IPS-NIHi11 (cell line): ENCODE measurements at places on chromosomes 3 and 15.

GRCh38 chr3:23389686-23390085, 186.6 kb downstream of the UBE2E2 start:
- no peak for DNase-seq

GRCh38 chr3:31622636-31623288, 90.0 kb downstream of the STT3B start:
- no peak for DNase-seq

DNA sequence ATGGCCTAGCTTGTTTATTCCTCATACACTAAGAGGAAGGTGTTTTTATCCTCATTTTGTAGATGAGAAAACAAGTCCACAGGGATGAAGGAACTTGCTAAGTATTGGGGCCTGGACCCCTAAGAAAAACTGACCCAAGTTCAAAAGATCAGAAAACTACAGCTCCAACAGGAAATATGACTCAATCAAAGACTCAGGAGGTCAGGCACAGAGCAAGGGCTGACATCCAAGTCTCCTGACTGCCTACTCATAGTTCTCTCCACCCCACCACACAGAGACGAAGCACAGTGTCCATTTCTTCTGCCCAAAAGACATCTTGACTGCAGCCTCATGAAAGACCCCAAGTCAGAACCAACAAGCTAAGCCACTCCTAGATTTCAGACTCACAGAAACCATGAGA, 26.9 kb upstream of the TPM1 start:
- DNase-seq, result no peak

- DNase-seq, result peak; percentile 28
Measured at GRCh38 chr3:112038863-112039262, 4.3 kb downstream of the TMPRSS7 start.

- DNase-seq, result no peak
Measured at GRCh38 chr3:4417449-4417848, 49.6 kb downstream of the SUMF1 start.

DNA sequence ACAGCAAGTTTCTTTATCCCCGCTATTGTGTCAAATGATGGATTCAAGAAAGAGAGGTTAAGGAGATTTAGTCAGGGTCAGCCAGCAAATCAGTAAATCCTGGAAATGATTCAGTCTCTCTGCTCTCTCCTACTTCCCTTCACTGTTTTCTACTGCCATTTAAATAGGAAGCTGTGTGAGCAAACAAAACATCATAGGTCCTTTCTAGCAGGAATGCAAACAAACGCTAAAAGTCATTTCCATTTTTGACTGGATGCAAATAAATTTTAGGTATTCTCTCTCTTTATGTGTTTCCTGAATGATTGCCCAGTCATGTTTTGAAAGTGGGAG, 299.4 kb upstream of the RORA start:
- DNase-seq, result no peak

GRCh38 chr3:11711876-11712275, 68.2 kb upstream of the VGLL4 start:
- DNase-seq, result no peak

- peak; percentile 74 for DNase-seq
Measured at GRCh38 chr15:90400759-90401314, 12.8 kb downstream of the IQGAP1 start.

DNA sequence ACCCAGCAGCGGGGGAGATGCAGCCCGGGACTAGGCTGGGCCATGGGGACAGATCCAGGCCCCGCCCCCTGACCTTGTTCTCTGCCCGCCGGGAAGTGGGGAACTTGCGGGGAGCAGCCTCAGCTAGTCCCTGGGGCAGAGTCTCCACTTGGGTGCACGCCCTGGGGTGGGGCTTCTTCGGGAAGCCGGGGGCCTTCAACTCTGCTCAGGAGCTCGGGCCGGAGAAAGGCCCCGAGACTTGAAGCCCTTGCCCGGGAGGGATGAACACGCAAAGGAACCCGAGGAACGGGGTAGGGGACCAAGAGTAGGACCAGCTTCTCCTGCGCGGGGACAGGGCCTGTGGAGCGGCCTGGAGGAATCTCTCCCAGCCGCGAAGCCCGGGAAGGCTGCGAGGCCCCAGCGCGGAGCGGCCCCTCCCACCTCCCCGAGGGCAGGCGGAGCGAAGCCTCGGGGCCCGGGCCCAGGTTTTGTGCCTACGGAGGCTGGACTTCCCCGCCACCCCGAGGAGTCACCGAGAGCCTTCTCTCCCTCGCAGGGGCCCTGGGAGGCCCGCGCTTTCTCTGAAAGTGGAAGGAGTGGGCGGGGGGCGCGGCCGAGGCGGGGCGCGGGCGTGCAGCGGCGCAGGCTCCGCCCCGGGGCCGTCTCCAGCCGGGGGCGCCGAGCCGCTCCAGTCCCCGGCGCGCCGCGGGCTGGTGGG, at the start of gene ITPKA:
Gene ITPKA (plus strand): TSS at position 670 of the 697 bp plus-strand sequence. CDS start 54 bp downstream, outside the sequence.
- peak; percentile 85 for DNase-seq

GRCh38 chr3:43390255-43390588, 103.9 kb downstream of the SNRK start:
- no peak for DNase-seq

DNA sequence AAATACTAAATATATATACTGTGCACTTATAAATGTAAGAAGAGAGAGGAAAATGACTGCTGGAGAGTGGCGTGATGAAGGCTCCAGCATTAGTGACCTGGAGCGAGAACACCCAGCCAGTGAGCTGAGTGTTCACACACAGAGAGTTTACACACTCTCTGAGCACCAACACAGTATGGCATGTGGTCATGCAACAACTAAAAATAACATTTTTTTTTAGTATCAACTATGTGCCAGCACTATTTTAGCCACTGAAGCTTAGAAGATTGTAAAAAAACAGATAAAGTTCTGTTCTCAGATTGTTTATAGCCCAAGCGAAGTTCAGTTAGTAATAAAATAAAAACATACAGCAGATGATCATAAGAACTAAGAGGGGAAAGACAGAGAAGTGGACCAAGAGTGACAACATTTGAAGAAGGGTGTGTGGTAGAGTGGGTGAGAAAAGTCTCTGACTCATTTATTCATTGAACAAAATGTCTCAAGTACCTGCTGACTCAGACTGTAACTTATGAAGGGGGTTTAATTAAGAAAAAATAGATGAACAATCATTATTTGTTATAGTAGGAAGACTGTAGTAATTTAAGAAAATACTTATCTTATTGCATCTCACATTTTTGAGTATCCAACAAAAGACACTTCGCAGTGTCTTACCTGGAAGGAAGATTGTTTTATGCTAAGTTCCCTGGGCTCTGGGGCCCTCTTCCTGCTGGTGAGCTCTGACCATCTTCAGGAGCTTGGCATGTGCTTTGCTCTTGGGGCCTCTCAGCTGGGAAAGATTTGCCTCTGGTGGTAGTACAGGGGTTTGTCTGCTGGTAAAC, 43.8 kb downstream of the GAP43 start:
- DNase-seq, result no peak

DNA sequence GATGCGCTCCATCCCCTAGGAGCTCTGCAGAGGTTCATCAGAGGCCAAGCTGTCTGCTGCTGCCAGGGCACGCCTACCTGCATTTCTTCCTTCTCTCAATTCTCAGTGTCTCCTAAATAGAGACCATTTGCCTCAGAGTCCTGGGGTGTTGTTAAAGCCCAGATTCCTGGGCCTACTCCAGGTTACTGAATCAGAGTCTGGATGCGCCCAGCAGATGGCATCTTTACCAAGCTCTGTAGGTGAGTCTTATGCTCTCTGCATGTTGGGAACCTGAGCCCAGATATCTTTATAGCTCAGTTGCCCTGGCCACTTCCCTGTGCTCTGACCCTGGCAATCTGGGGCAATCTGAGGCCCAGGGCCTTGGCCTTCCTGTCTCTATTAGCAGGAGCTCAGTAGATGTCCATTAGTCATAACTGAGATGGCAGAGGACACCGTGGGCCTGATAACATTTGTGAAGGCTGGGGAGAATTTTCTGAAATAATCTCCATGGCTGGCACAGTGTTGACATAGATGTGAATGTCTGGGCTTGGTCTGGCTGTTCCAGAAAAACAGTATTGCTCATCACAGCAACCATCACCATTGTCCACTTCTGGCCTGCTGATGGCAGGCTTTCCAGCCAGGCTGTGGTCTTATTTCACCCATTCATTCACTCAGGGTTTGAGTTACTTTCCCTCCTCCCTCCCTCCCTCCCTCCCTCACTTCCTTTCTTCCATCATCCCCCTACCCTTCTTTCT, 13.3 kb upstream of the RBP1 start:
- DNase-seq, result no peak

- DNase-seq, result no peak
Measured at GRCh38 chr3:180390313-180390712, 211.7 kb upstream of the TTC14 start.

DNA sequence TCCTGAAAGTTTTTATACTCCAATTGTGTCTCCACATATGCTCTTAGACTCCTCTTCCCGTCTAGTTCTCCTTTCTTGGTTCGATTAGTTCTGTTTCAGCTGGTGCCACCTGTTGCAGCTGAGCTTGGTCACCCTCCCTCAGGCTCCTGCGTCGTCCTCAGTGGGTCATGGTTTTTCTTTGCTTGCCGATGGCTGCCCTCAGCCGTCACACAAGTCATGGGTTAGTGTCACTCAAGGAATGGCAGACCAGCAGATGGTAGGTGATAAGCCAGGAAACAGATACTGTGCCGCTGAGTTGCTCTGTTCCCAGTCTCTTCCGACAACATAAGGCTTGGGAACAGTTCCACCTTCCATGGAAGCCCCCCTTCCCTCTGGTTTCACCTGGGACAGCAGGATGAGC, 109.9 kb downstream of the IGF1R start:
- DNase-seq, result no peak

- no peak for DNase-seq
Measured at GRCh38 chr3:178479446-178479845, 56.8 kb upstream of the KCNMB2 start.

DNA sequence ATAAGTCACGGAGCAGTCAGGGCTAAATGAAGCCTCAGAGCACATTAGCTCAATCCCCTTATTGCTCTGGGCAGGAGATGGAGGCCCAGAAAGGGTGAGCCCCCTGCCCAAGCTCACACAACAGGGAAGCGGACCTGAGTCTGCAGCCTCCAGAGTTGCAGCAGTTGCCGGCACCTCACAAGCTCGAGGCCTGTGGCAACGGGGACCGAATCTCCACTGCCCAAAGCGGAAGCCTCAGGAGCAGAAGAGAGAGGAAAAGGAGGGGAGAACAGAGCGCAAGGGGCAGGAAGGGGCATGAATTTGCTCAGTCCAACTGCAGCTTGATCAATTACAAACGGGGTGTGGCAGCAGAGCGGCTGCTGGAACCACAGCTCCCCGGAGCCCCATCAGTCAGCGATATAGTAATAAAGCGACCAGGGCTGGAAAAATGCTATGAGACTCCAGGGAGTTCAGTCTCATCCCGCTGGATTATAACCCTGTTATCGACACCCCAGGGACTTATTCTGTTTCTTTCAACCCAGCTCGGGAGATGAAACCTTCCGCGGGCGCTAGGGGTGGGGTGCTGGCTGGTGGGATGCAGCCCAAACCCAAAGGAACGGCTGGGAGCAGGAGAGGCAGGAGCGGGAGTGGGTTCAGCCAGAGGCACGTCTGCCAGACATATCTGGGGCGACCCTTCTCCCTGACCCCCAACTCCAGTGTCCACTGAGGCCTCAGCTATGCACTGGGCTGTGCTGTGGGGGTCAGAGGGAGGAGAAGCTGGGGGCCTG, 219.7 kb upstream of the LINGO1 start:
- no peak for DNase-seq

- no peak for DNase-seq
Measured at GRCh38 chr15:77611767-77612166, 20.9 kb downstream of the LINGO1 start.

- DNase-seq, result no peak
Measured at GRCh38 chr3:67602816-67603215, 51.6 kb downstream of the SUCLG2 start.

- DNase-seq, result no peak
Measured at GRCh38 chr15:68376447-68377060, 55.4 kb downstream of the ITGA11 start.

DNA sequence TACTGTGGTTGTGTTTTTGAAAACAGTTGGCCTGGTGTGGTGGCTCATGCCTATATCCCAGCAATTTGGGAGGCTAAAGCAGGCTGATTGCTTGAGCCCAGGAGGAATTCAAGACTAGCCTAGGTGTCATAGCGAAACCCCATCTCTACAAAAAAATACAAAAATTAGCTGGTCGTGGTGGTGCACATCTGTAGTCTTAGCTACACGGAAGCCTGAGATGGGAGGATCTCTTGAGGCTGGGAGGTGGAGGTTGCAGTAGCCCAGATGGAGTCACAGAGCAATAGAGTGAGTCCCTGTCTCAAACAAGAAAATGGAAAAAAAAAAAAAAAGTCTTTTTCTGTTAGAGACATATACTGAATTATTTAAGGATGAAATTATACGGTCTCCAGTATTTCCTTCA, 14.7 kb upstream of the LRRFIP2 start:
- DNase-seq, result no peak

DNA sequence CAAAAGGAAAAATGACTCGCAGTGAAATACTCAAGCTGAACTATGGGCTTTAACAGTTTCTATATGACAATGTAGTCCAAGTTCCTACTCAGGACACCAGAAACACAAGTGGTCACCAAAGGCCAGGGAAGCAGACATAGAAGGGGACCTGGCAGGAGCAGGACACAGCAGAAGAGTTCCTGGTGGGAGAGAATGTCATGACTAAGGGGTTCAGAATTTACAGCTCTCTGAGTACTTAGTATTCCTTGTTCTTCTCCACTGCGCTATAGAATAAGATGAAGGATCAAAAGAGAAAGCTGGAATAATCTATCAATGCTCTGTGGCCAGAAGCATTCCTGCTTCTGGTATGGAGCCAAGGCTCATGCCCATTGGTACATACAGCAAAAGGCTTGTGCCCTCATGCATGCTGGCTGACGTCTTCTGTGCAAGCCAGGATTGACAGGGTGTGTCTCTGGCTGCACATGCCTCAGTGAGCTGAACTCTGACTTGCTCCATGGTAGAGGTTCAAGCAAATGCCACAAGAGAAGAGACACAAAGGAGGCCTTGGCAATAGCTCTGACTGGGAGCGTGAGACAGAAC, 128.7 kb upstream of the SLC2A2 start:
- DNase-seq, result no peak

DNA sequence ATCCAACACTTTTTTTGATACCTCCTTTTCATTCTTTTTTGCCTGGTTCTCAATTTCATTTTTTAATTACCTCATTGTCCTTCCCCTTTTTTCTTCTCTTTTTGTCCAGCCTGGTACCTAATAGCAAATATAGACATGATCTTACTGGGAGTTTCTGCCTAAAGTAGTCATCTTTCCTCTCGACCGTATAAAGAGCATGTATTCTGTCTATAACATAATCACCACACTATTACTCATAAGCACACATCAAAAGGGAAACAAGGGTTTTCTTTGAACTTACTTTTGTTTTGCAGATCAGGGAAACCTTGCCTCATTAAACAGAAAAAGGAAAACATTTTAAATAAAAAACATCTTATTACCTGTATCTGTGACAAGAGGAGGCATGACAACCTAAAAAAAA, 33.0 kb downstream of the FAM98B start:
- DNase-seq, result no peak

DNA sequence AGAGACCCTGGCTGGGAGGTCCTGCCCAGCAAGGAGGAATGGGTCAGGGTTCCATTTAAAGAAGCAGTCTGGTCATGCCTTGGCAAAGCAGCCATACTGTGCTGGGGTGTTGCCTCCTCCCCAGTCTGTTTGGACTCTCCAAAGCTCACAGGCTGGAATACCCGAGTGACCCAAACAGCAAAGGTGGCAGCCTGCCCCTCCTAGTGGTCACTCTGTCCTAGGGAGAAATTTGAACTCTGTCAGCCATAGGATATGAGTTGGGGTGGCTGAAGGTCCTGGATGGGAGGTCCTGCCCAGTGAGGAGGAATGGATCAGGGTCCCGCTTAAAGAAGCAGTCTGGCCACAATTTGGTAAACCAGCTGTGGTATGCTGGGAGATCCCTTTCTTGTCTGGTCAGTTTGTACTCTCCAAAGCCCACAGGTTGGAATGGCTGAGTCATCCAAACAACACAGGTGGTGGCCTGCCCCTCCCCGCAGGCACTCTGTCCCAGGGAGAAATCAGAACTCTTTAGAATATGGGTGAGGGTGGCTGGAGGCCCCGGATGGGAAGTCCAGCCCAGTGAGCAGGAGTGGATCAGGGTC, 45.0 kb downstream of the CCR1 start:
- DNase-seq, result no peak
